ENCODE measurements at places on chromosomes 2 and 18.

GRCh38 chr2:8885449-8886201 lies 48.2 kb upstream of the KIDINS220 start:
- DNase-seq: no peak

DNA sequence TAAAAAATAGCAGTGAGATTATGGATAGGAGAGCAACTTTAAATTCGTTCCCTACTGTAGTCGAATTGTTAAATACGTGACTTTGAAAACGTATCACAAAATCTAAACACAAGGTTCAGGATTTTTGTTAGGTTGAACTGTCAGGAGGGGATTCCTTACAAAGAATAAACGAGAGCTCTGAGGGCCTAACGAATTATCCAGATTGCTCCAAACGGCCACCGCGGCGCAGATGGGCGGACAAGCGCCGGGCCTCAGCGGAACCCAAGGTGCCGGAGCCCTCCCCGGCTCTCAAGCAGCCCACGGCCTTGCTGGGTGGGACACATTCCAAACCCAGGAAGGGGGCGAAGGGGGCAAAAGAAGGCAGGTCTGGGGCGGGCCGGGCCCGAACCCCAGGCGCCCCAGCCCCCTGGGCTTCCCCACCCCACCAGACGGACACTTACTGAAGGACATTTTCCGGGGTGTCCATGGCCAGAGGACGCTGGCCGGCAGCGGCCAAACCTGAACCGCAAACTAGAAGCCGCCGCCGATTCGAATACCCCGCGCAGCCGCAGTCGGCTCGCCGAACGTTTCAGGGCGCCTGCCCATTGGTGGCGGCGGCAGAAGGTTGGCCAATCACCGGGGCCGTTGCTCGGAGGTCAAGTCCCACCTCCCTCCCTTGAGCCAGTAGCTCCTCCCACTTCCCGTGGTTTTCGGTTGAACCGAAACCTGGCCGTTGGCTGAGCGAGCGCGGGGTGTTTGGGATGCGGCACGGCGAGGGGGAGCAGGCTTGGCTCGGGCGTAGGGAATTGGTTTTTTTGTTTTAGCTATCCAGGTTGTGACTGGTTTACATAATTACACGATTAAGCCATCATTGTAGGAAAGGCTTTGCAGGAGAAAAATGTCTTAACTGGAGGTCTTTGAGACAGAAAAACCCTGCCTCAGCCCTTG lies at the start of gene BUB1:
BUB1 (minus strand) TSS at position 534 of the 927 bp plus-strand sequence; CDS start at position 466, 68 bp downstream.
- peak; percentile 92 for DNase-seq

- DNase-seq: no peak
Observed at GRCh38 chr18:75105551-75106254, 103.2 kb downstream of the PTGR3 start.

GRCh38 chr2:43701111-43701510 lies 24.9 kb upstream of the C1GALT1C1L start:
- DNase-seq: no peak

GRCh38 chr2:216281316-216281715 lies 91.0 kb downstream of the MARCHF4 start:
- DNase-seq: no peak

GRCh38 chr2:128623776-128624761 lies 305.4 kb upstream of the HS6ST1 start:
- DNase-seq: peak; percentile 76

- no peak for DNase-seq
Observed at GRCh38 chr2:9764153-9764778, 79.0 kb upstream of the TAF1B start.

Data from amniotic epithelial cell (primary cell).